ENCODE measurements at places on chromosomes 4 and X. TPM values are rescaled to one million over a fixed set of nuclear protein-coding genes. Genes with fewer than 3 reads are reported as not detected.

FANCB gene
- 19.5 TPM for total RNA-seq

HERC5 gene
- 1.7 TPM for total RNA-seq

TBC1D8B gene
- total RNA-seq = 1.1 TPM

MAGEB2 gene
- total RNA-seq = not detected

SSX3 gene
- not detected for total RNA-seq

SLC6A14 gene
- not detected for total RNA-seq

RTL9 gene
- total RNA-seq = 0.37 TPM

KCTD8 gene
- not detected for total RNA-seq

SOX3 gene
- total RNA-seq = 205 TPM

TIMP1 gene
- 69.4 TPM for total RNA-seq

KIAA1210 gene
- not detected for total RNA-seq

SERPINA7 gene
- not detected for total RNA-seq

ABCG2 gene
- 5.3 TPM for total RNA-seq

GUF1 gene
- 30.2 TPM for total RNA-seq

BCAP31 gene
- total RNA-seq = 118 TPM

SSX2B gene
- total RNA-seq = not detected

MCTS1 gene
- 38.7 TPM for total RNA-seq

SH3RF1 gene
- 21.2 TPM for total RNA-seq

C4orf36 gene
- total RNA-seq = 3.2 TPM

GAB1 gene
- 29.2 TPM for total RNA-seq

SSX4B gene
- total RNA-seq = not detected

STATH gene
- total RNA-seq = not detected

BEX1 gene
- 60.0 TPM for total RNA-seq

TMEM150C gene
- total RNA-seq = 8.9 TPM

HAND2 gene
- total RNA-seq = not detected

TRO gene
- 106 TPM for total RNA-seq

GBA3 gene
- not detected for total RNA-seq

CPE gene
- 65.2 TPM for total RNA-seq

GLRB gene
- total RNA-seq = 8.4 TPM

FGF16 gene
- total RNA-seq = not detected

STARD8 gene
- 1.8 TPM for total RNA-seq

ADH6 gene
- not detected for total RNA-seq

H2BW2 gene
- 0.20 TPM for total RNA-seq

PNMA3 gene
- total RNA-seq = 9.8 TPM

GAGE1 gene
- total RNA-seq = not detected

PDCL2 gene
- not detected for total RNA-seq

PABPC1L2A gene
- 0.23 TPM for total RNA-seq

ASB12 gene
- total RNA-seq = 0.61 TPM

NONO gene
- 1,032 TPM for total RNA-seq

DCAF12L2 gene
- 3.3 TPM for total RNA-seq

MAGEA6 gene
- not detected for total RNA-seq

TMEM131L gene
- total RNA-seq = 36.1 TPM

Measured in neural crest cell (in vitro differentiated cells).